ENCODE measurements at places on chromosomes 12 and 14. TPM values are rescaled to one million over a fixed set of nuclear protein-coding genes. Genes with fewer than 3 reads are reported as not detected.

The ASB2 gene
- polyA plus RNA-seq = 1.4 TPM

The STYK1 gene
- 0.85 TPM for polyA plus RNA-seq

The SERPINA3 gene
- 1.2 TPM for polyA plus RNA-seq

The SLC6A12 gene
- polyA plus RNA-seq = 0.77 TPM

The KIF26A gene
- polyA plus RNA-seq = 19.1 TPM

The MYH6 gene
- not detected for polyA plus RNA-seq

- no peak for DNase-seq
Observed at GRCh38 chr12:85191-85666, 18.7 kb downstream of the IQSEC3 start.

DNA sequence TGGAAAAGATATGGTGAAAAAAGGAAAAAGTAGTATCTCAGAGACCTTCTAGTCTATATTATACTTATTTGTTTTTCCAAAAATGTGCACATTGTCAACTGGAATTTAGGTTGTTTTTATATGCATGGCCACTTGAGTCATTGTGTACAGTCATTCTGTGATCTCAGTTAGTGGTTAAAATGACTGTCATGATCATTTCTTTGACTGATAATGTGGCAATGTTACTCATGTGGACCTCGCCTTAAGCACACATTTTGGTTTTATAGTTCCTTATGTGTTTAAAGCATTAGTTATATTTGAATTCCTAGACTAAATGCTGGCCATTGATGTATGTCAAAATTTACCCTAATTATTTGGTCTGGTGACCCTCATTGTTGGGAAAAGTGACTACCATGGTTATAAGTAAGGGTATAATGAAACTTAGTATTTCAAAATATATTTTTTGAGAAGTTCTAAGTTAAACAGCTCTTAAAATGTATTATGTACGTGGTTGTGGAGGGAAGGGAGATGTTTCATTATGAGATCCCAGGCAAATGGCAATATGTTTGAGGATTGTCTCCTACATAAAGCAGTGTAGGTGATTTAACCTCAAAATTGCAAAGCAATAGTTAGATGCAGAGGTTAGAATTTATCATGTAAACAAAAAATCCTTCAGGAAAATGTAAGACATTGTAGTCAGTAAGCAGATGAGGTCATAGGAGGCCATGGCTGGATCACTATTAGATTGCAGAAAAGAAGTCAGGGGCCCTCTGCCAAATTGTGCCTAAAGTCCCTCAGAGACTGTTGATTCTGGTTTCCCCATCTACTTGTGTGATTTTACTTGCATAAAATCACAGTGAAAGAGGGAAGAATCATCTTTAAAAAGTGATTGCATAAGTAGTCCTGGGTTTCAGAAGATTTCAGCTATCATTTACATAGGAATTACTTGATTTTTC lies 17.5 kb downstream of the PNMA1 start:
- DNase-seq = no peak

DNA sequence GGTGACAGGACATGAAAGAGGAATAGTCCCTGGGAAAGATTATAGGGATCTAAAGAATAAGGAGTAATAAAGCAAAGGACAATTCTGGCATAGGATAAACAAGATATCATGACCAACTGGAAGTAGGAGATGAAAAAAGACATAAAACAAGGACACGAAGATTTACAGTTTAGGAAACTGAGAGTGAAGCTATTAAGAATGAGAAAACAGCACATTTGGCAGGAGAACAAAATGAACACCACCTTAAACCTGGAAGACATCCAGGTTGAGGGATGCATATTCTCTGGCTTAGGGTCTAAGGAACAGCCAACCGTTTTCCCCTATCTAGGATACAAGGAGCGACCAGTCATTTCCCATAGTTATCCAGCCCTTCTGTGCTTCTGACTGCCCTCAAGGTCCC lies 1.9 kb downstream of the TRIP11 start:
- no peak for DNase-seq

- no peak for DNase-seq
Observed at GRCh38 chr12:71804505-71804904, 35.1 kb upstream of the TBC1D15 start.

GRCh38 chr14:61222388-61222787 lies 58.8 kb downstream of the TMEM30B start:
- no peak for DNase-seq

DNA sequence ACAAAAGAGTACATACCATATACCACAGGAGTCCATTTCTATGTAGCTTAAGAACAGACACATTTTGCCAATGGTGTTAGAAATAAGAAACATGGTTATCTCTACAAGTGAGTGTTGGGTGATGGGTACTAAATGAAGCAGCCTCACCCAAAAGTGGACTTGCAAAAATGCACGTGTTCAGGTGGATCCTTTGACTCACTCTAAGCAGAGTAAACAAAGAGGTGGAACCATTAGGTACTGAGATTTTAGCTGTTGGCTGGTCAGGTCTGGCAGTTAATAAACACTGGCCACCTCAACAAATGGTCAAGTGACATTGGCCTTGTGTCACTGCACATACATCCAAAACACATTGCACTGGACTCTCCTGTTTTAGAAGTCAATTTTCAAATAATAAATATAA lies 27.6 kb downstream of the EVL start:
- DNase-seq = no peak

GRCh38 chr12:6026998-6027397 lies 81.9 kb upstream of the ANO2 start:
- DNase-seq = no peak

DNA sequence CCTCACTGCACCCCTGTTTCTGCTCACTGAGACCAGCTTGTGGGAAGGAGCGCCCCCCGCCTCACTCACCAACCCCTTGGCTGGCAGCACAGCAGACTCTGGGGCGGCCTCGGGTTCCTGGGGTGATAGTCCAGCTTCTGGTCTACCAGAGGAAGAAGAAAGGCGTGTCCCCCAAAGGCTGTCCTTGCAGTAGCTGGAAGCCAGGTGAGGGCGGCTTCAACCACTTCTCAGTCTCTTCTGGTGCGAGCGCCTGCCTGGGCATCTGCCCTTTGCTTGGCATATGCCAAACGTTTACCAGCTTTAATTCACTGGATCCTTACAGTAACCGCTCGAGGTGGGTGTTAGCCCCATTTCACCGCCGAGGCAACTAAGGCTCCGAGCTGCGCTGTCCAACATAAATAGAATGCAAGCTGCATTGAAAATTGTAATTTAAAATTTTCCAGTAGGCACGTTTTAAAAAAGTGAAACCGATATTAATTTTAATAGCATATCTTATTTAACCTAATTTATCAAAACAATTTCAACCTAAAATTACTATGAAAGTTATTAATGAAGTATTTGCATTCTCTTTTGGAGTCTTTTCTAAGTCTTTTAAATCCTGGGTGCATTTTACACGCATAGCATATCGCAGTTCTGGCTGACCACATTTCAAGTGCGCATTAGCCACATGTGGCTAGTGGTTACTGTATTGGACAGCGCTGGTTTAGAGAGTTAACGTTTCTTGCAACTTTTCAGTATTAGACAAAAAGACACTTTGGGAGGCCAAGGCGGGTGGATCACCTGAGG lies 872 bp downstream of the FAM177A1 start:
- DNase-seq = no peak

DNA sequence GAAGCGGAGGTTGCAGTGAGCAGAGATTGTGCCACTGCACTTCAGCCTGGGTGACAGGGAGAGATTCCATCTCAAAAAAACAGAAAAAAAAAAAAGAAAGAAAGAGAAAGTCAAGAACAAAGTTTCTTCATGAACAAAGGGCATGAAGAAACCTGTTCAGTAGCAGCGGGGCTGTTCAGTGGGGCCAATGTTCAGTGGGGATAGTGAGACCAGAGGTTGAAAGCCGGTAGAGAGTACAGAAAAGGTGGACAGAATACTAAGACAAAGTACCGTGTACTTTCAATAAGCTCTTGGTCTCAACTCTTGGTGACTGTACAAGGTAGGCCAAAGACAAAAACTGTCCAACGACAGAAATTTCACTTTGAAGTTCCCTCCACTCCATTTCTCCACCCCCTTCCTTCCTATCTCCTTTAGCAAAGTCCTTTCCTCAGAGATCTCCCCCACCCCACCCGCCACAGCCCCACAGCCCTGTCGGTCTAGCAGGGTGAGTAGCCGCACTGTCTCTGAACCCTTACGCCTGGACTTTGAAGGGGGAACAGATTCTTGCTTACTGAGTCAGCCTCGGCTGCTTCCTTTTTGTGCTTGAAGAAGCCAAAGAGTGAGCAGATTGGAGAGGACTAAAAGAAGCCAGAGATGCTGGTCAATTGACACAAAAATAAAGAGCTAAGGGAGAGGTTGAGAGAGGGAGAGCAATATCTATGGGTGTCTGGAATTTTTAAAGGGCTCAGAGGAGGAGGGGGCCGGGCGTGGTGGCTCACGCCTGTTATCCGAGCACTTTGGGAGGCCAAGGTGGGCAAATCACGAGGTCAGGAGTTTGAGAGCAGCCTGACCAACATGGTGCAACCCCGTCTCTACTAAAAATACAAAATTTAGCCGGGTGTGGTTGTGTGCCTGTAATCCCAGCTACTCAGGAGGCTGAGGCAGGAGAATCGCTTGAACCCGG lies 44.2 kb upstream of the FOS start:
- DNase-seq = no peak

DNA sequence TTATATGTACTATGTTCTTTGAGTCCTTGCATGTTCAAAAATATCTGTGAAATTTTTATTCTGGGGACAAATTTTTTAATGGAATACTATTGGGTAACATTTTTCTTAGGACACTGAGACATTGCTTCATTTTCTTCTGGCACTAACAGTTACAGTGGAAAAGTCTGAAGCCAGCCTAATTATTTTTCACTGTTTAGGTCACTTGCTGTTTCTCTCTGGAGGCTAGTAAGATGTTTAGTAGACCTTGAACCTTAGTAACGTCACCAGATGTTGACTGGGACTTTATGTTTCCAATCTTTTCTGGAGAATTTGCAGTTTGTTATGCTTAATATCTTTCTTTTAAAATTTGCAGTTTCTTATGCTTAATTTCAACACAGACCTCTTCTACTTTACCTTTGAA lies 12.3 kb upstream of the EPYC start:
- no peak for DNase-seq

DNA sequence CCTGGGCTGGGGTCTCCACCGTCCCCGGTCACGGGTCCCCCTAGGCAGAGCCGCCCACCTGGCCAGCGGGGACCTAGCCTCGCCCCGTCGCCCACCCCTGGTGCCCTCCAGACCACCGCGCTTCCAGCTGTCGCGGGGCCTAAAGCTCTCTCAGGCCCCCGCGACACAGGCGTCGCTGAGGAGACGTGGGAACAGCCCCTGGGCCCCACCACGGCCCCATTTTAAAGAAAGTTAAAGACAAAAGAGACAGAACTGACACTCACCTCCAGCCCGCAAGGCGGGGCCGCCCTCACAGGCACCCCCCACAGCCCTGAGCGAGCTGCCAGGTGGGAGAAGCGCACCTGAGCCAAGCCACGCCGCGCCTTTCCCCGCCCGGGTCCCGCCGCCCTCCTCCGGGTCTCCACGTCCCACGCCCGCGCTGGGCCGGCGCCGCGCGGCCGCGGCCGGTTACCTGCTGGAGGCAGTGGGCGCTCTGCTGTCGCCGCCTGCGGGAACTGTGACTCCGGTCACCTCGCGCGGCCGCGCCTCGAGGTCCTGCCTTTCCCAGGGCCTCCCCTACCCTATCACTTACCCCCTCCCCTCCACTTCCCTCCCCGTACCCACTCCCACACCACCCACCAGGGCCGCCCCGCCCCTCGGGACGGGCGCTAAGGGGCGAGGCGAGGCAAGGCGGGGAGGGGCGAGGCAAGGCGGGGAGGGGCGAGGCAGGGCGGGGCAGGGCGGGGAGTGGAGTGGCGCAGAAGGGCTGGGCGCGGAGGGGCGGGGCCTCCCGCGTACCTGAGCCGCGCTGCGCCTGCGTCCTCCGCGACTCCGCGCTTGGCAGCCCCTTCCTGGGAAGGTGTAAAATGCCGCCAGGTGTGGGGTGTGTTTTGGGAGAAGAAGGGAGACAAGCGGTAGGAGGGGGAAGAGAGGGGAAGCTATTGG lies 31.2 kb downstream of the TC2N start:
- peak; percentile 78 for DNase-seq

- no peak for DNase-seq
Observed at GRCh38 chr12:80217011-80217535, 117.7 kb downstream of the OTOGL start.

DNA sequence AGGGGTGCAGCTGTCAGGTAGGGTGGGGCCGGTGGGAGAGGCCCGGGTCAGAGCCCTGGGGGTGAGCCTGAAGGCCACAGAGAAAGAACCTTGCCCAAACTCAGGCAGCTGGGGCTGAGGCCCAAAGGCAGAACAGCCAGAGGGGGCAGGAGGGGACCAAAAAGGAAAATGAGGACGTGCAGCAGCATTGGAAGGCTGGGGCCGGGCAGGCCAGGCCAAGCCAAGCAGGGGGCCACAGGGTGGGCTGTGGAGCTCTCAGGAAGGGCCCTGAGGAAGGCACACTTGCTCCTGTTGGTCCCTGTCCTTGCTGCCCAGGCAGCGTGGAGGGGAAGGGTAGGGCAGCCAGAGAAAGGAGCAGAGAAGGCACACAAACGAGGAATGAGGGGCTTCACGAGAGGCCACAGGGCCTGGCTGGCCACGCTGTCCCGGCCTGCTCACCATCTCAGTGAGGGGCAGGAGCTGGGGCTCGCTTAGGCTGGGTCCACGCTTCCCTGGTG lies 10.5 kb downstream of the MMP14 start:
- DNase-seq = no peak

DNA sequence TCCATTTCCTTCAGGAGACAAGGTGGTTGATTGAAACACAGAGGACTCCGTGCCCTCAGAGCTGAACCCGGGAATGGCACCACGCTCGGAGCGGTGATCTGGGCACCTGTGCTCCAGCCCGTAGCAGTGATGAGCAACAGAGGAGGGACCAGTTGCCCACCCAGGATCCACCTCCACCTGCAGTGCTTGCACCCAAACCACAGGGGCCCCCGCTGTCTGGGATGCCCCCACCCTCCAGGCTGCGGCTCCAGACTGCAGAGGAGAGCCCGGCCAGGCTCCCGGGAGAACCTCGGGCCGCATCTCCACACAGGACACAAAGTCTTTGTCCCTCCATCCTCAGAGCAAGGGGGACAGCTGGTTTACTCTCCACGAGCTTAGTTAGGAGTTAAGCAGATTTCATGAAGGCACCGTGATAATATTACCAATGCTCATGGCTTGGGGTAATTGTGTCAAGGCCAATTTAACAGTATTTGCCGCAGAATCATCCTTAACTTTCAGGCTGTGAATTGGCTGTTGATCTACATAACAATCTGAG lies 100.6 kb downstream of the TNFAIP2 start:
- DNase-seq = no peak

DNA sequence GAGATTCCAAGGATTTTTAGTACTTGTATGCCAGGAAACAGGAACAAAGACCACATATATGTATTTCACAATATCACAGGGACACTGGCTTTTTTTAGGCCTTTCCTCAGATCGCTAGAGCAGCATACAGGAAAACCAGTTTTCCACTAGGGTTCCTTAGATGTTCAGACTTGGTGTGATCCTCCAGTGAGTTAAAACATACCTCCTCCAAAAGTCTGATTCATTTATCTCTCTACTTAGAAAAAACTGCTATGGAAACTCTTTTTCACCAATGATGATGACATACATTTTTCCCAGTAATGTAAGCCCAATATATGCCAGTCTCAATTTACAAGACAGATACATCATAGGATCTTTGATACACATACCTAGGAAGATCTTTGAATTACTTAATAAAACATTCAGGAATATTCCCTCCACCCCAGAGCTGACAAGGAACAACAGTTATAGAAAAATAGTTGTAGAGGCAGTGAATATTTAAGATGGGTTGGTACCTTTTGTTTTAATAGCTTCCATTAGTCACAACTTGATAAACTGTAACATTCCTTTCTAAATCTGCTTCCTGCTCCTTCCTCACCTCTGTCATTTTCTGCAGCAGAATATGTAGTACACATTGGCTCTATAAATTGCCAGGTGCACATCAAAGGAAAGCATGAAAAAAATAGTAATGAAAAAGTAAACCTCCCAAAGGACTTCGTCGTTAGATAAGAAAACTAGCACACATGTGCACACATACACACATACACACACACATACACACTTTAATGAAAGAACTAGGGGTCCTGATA lies 27.5 kb downstream of the BCAT1 start:
- DNase-seq = no peak

Measured in right lung (tissue), 10 donors.